ENCODE measurements at places on chromosomes 6 and 20. TPM values are rescaled to one million over a fixed set of nuclear protein-coding genes. Genes with fewer than 3 reads are reported as not detected.

CENPW gene
- 4.2 TPM for total RNA-seq

TMC2 gene
- total RNA-seq: not detected

ADGB gene
- total RNA-seq: not detected

WFDC5 gene
- not detected for total RNA-seq

BMP7 gene
- not detected for total RNA-seq

CD93 gene
- 1.6 TPM for total RNA-seq

OOEP gene
- 0.30 TPM for total RNA-seq

TRIM10 gene
- total RNA-seq: not detected

TM9SF4 gene
- total RNA-seq: 69.0 TPM

NMBR gene
- total RNA-seq: 0.07 TPM

LZTS3 gene
- 7.5 TPM for total RNA-seq

ALDH5A1 gene
- 1.9 TPM for total RNA-seq

RAET1E gene
- 0.17 TPM for total RNA-seq

RFX6 gene
- total RNA-seq: not detected

SGK2 gene
- 0.73 TPM for total RNA-seq

PDE10A gene
- total RNA-seq: 8.5 TPM

Data from smooth muscle cell of the pulmonary artery (primary cell).